ENCODE measurements at places on chromosomes 16 and 17.

DNA sequence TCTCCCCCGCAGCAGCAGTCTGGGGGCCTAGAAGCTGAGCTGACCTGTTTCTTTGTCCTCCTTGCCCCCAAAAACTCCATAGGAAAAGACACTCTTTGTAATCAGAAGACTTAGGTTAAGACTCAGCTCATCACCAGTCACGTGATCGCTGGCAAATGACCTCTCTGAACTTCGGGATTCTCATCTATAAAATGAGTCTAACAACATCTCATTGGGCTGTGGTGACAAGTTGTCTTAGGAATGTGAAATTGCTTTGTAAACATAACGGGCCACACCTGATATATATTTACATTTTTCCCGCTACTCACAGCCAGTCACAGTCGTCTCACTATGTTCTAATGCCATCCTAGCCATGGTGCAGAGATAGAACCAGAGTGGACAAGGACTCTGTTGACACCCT is 86.0 kb upstream of the LHX1 start:
- DNase-seq: no peak

- DNase-seq: no peak
Measured at GRCh38 chr17:50931144-50931908, 65.2 kb upstream of the TOB1 start.

GRCh38 chr17:43714465-43715149 is 44.0 kb downstream of the SOST start:
- DNase-seq: no peak

GRCh38 chr16:66489385-66489784 is 60.5 kb downstream of the TK2 start:
- DNase-seq: no peak

DNA sequence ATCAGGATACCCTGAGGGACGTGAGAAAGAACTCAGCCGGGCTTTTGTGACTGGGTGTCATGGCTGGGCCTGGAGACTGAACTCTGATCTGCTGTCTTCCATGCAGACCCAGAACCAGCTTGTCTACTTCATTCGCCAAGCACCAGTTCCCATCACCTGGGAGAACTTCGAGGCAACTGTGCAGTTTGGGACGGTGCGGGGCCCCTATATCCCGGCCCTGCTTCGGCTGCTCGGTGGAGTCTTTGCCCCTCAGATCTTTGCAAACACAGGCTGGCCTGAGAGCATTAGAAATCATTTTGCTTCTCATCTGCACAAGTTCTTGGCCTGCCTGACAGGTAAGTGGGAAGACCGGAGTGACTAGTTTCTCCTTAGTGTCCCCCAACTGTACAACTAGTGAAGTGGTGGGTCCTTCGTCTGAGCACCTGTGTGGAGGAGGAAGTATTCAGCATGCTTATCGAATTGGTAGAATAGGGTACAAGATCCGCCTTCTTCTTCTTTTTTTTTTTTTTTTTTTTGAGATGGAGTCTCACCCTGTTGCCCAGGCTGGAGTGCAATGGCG is 15.5 kb downstream of the DNAH2 start:
- no peak for DNase-seq

DNA sequence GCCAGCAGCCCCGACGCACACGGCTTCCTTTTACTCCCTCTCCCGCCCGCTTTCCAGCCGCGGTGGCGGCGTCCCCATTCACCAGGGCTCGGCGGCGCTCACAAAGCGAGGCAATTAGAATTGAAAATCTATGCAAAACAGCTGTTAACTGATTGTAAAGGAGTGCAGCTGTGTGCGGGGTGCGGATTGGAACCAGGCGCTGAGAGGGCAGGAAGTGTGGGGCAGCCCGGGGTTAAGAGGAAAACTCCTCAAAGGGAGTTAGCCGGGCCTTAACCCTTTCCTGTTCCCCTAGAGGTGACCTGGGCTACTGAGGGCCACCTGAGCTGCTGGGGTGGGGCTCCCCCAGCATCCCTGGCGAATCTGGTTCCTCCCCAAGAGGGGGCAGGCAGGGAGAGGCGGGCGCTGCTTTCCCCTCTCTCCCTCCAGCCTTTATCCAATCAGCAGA is 5.8 kb upstream of the GSE1 start:
- DNase-seq: no peak

All from stimulated activated CD8-positive, alpha-beta memory T cell treated with anti-CD3 and anti-CD28 coated beads, Interleukin-4, amount 100 ng/mL, for 4 hours (primary cell).